Stimulated activated CD8-positive, alpha-beta memory T cell treated with anti-CD3 and anti-CD28 coated beads, Interleukin-2, amount 100 ng/mL, for 1 hour (primary cell): ENCODE measurements at places on chromosomes 2 and 18.

GRCh38 chr18:58497845-58498244 lies 131.0 kb downstream of the ALPK2 start:
- DNase-seq, result no peak

GRCh38 chr2:120504936-120505705 lies 159.2 kb downstream of the INHBB start:
- DNase-seq, result no peak

DNA sequence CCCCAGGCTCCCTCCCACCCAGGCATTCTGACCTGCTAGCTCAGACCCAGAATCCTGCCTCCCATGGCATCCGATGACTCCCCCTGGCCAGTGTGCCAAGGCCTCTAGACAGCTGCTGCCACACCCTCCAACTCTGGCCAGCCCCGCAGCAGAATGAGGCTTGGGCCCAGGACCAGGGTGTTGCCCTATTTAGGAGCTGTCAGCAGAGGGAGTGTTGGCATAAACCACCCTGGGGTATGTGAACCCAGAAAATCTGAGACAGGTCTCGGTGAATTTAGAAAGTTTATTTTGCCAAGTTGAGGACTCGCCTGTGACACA lies 134.3 kb downstream of the KLHL29 start:
- no peak for DNase-seq

DNA sequence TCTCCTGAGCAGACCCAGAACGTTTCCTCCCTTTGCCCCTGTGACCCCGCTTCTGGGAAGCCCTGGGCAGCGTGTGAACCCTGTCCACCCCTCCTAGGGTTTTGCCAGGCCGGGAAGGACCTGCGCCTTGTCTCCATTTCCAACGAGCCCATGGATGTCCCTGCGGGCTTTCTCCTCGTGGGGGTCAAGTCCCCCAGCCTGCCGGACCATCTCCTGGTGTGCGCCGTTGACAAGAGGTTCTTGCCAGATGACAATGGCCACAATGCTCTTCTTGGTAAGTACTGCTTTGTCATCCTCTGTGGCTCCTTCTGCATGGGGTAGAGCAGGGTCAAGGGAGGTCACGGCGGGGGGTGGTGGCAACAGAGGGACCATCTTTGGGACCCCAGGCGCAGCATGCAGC lies 32.5 kb downstream of the GREB1 start:
- no peak for DNase-seq

GRCh38 chr2:102114851-102115497 lies 27.6 kb upstream of the IL1R1 start:
- DNase-seq, result no peak

GRCh38 chr2:191150600-191151330 lies at the start of gene STAT4:
Gene STAT4 (minus strand): TSS chr2:191150994. CDS start chr2:191148203, 2,791 bp downstream.
- peak; percentile 62 for DNase-seq

GRCh38 chr2:197152451-197153228 lies 157.9 kb downstream of the ANKRD44 start:
- DNase-seq, result no peak

DNA sequence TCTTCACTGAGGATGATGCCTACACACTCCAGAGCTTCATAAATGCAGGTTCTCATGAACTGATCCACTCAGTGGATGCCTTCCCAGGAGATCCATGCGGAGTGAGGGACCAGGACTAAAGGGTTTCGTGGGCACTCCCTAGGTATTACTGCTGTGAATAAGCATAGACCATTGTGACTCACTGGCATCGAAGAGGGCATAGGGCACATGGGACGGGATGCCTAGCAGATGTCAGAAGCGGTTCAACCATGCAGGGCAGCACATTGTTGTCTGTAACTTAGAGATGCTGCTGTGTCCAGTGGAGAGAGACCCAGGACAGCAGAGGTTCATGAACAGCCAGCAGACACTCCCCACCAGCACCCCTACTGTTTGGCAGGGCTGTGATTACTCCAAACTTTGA lies 17.2 kb downstream of the GKN2 start:
- DNase-seq, result no peak

- no peak for DNase-seq
Observed at GRCh38 chr2:85992611-85993010, 103.8 kb upstream of the ST3GAL5 start.

DNA sequence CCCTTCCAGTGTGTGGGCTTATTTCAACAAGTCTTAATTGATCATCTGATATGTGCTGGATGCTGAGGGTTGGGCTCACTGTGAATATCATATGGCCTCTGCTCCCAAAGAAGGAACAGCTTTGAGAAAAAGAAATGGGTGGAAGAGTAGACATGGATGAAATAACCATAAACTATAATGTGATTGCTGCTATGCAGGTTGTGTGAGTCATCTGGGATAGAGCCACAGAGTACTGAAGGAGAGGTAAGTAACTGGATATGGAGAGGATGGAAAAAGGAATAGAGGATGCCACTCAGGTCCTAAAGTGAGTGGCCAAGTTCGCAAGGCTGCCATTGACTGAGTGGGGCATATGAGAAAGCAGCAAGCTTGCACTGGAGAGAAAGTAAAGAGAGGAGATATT lies 8.7 kb upstream of the DSG2 start:
- no peak for DNase-seq

GRCh38 chr18:58615140-58616132 lies 13.5 kb downstream of the ALPK2 start:
- DNase-seq, result peak; percentile 22

DNA sequence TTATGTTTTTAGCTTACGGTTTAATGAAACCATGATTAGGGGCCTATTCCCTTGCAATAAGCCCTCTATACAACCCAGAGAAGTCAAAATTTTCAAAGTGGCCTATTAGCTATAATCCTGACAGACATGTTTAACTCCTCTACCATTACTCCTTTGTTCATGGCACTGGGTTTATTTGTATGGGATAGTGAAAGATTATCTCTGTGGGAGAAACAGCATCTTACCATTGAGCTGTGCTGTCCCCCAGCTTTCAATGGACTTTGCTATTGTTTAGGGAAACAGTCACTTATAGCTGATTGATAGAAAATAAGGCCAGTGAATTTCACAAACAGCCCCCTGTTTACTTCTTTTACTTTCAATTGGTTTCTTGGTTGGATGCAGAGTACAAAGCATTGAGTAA lies 675.2 kb upstream of the GCFC2 start:
- no peak for DNase-seq

DNA sequence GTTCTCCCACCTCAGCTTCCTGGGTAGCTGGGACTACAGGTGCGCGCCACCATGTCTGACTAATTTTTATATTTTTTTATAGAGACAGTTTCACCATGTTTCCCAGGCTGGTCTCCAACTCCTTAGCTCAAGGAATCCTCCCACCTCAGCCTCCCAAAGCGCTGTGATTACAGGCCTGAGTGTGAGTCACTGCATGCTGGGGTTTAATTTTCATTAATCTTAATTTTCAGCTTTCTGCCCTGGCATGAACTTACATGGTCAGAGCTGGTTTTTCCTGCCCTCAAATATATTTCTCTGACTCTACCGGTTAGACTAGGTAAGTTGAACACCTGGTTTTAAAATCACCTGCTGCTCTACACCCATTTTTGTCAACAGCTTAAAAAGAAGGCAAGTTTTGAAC lies 3.1 kb downstream of the MARCHF7 start:
- DNase-seq, result no peak

DNA sequence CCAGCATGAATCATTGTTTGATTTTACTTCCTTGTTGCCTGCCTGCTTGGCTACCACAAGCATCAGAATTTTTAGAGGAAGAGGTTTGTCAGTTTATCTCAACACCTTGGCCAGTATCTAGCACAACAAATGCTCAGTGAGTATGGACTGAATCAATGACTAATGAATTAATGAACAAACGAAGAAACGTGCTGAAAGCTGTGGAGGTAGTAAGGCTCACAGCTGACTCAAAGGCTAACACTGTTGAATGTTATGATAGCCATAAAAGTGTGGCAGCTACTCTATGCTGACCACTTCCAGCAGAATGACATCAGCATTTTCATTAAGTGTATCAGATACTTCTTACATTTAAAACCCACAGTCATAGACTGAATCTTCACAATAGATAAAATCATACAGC lies 543.4 kb downstream of the IRS1 start:
- DNase-seq, result no peak

DNA sequence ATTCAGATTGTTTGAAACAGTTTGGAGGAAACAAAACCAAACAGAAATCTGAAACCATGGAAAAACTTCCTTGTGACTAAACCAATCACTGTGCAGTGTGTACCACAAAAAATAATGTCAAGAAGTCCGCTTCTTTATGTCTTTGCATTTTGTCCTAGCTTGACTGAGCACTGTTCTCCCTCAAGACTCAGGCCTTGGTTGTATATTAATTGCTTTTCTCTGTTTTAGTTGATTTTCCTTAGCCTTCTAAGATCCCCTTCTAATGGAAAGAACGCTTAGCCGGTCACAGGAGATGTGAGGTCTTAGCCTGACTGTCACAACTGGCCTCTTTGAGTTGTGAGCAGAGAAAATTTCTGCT lies 56.6 kb downstream of the LCLAT1 start:
- no peak for DNase-seq

DNA sequence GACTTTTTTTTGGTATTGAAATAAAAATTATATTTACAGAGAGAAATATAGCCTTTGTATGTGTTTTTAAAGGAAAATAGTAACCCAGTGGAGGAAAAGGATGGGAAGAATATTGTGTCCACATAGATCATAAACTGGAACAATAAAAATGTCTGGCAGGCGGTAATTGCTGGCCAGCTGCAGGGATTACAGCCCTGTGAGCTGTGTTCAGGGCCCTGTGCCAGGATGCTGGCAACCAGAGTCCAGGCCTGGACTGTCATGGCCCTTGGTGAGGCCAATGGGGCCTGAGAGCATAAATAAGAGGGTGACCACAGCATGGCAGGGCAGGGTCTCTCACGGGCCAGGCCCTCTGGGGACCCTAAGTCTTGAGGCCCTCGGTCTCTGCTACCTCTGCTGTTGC lies 171.2 kb downstream of the ACOXL start:
- DNase-seq, result no peak

DNA sequence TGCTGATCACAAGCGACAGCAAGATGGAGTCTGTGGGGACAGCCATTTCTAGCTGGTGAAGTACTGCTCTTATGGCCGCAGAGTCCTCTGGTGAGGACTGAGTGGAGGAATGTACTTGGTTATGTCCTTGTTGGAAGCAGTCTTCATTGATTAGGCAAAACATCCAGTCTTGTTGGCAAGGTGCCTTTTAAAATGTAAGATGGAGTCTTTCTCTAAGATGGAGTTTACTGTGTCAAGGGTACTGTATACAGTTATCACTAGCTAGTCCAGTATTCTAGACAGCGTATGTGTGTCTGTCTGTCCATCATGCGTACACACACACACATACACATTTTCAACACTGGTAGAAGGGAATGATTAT lies 74.8 kb downstream of the NPAS2 start:
- DNase-seq, result no peak

DNA sequence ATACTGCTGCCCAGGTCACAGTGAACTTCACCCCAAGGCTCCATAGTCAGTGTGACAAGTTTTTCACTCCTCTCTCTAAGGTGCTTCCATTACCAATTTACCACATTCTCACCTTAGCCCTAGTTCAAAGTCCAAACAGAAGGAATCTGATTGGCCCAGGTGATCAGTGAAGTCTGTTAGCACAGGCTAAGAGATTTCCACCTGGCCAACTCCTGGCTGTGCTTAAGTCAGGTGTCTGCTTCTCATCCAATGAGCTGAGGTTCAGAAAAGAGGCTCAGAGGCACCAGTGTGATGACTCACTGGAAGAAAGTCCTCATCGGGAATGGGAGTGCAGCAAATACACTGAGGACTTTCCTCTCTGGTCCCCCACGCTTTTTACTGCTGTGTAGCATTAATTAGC lies 164.4 kb upstream of the MGAT5 start:
- no peak for DNase-seq

DNA sequence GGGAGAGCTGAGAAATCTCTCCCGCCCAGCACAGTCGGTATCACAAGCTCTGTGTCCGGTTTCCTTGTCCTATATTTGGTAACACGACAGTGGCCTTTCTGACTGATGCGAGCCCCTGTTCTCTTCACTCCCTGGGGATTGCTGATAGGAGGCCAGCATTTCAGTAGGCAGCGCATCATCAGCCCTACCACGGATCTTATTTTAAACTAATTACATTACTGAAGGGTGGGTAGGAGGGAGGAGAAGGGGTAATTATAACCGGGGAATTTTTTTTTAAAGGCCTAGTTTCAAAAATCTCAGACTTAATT lies 125.6 kb upstream of the LGALSL start:
- DNase-seq, result no peak

DNA sequence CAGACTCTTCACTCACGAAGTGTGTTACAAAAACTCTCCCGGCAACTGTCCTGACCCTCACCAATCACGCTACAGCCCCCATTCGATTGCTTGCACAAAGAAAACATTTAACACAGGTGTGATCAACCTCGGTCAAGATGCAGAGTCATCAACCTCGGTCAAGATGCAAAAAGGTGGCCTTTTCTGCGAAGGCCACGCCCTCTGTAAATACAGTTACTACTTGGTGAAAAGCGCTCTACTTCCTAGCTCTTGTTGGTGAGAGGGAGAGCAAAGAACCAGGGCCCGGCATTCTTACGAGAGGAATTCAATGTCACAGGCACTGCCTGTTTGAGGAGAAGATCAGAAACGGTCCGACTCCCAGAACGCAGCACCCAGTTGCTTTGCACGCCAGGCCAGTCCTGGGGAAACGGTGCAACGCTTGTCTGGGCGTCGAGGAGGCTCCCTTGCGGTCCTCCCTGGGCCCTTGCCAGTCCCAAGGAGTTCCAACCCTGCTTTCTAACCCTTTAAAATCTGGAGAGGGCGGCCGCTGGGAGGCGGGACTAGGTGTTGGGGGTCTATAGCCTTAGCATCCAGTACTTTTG lies 1.9 kb downstream of the PIEZO2 start:
- no peak for DNase-seq

DNA sequence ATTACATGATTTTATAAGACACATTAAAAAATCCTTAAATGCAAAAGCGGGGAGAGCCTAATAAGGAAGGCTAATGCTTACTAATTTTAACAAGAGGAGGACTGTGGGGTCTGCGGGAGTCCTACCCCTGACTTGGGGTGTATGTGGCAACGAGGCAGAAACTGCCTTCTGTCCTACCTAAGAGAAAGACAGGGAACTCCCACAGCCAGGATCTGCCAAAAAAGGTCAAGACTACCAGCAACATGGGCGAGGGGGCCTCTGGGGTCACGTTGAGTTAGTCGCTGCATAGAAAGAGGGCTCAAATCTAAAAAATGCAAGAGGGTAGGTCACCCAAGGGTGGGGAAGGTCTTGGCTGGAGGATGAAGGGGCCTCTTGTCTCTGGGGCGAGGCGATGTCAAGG lies 529 bp upstream of the AMER3 start:
- DNase-seq, result no peak

DNA sequence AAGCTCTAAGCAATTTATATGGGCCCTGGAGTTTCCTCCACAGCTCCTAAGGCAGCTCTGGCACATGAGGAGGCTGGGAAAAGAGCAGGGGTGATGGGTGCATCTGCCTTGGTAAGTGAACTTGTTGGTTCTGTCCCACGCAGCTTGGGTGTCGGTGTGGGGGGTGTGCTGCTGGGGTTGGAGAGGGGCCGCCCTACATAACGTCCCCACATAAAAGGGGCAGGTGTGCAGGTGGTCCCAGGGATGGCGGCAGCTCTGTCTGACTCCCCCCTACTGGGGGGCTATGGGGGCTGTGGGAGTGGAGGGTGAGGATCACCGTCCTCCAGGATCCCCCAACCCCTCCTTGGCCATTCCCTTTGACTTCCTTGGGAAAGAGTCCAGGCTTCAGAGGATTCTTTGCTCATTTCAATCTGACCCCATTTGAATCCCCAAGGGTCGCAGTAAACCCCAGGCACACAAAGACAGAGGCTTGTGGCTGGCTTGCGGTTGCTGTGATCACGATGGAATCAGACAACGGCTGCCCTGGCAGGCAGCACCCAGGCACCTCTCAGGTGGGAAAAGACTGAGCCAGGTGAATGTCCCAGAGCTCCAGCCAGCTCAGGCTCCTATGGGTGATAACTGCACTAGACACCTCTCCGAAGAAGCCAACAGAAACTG lies 34.5 kb upstream of the CD8A start:
- DNase-seq, result no peak
